ENCODE measurements at places on chromosomes 1 and 21. TPM values are rescaled to one million over a fixed set of nuclear protein-coding genes. Genes with fewer than 3 reads are reported as not detected.
A peak's percentile ranks its signal among the peaks of the same experiment; 100 is the strongest.

DNA sequence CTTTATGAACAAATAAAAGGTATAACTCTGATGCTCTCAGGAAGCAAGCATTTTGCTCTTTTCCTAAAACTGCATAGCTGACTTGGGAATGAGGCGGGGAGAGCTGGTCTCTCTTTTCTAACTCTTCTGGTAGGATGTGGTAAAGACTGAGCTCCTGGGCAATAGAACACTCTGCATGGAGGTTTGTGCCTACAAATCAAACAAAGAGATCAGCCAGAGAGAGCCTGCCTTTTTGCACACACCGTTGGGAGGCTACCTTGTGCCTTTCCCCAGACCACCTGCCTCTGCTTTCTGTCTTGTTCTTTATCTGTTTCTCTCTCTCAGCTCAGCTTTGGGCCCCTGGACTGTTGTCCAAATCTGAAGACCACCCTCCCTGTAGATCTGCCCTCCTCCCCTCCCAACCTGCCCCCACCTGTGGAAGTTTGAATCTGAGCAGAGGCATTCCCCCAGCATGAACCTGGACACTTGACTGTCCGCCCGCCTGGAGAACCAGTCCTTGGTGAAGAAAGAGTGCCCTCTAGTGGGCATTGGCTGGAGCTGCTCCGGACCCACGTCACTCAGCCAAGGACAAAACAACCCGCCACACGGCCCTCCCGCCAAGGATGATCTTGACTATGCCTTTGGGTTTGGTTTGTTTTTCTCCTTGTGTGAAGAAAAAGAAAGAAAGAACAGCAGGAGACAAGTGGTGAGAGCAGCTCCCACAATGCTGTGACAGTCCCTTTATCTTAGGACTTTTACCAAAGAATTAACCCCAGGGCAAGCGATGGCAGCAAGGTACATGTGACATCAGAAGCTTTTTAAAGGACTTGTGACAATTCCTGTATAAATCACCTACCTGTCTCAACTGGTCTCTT is 228.2 kb downstream of the PBX1 start:
- DNase-seq, result peak; percentile 85

DNA sequence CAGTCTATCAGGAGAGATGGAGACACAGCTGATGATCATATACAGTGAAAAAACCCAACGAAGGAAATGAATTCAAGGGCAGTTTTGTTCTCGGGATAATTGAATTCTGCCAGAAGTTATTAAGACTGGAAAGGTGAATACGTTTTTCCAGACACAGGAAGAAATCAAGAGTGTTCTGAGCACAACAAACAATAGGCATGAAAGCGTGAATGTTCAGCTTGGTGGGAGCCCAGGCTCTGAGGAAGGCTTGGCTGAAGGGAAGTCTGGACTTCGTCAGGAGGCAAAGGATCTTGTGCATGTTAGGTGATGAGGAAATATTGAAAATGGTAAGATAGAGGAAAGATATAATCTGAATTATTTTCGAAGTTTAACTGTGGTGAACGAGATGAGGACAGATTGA is 50.4 kb downstream of the CYYR1 start:
- DNase-seq, result no peak

DNA sequence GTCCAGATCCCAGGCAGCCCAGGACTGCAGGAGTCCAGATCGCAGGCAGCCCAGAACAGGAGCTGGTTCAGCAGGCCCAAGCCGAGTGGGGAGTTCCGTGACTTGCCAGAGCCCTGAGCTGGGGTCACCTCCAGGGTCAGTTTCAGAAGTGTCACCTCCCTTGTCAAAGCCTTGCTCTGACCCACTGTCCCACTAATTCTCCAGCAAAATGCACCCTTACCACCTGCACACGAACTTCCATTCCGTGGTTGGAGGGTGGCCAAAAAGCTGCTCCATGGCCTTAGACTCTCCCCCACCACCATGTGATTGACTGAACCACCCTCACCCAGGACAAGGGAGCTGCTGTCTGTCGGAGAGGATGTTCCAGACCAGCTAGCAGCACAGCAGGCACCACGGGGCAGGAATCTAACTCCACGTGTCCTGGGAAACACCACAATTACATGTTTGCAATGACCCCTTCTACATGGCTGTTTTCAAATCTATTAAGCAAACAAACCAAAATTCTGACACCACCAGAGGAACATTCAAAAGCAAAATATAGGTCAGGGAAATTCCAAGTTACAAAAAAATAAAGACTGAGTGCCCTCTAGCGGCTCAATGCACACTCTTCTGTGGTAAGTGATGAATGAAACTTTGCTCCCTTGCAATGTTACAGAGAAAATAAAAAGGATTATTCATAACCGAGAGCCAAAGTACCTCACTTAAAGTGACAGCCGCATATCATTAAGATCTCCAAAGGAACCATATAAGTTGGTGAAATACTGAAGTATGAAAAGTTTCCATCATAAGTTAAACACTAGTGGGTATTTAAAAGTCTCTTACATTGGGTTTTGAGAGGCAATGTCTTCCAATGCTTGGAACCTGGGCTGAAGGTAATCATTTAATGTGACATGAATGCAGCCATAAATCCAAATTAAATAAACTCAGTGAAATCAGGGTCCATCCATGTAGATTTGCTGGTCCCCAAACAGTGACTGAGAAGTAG is 76.3 kb downstream of the NPHP4 start:
- no peak for DNase-seq

GRCh38 chr1:94962409-94963265 is 35.7 kb upstream of the CNN3 start:
- peak; percentile 44 for DNase-seq

- no peak for DNase-seq
Observed at GRCh38 chr1:168422203-168422847, 121.5 kb downstream of the XCL2 start.

Gene SNAP47
- 27.6 TPM for total RNA-seq

Gene ZNF670
- total RNA-seq, result 1.9 TPM

Gene MPZ
- 2.1 TPM for total RNA-seq

Gene OVAAL
- total RNA-seq, result not detected

Gene SPRR1A
- not detected for total RNA-seq

Gene C8A
- total RNA-seq, result not detected
